EH (cell line): ENCODE measurements at places on chromosomes 5 and 9.

DNA sequence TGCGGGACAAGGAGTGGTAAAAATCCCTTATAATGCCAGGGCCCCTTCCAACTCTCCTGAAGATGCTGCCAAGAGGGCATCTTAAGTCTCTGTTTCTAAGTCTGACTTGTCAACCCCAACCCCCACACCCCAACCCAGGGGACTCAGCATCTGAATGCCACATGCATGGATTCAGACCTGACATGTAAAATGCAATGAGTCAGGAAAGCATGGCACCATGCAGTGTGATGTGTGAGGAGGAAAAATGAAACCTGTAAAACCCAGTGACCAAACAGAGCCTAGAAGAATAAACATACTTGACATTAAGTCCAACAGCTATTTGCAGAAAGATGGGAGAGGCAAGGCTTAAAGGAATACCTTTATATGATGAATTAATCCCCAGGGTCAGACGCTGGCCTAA is 112.4 kb downstream of the ASTN2 start:
- DNase-seq = no peak

DNA sequence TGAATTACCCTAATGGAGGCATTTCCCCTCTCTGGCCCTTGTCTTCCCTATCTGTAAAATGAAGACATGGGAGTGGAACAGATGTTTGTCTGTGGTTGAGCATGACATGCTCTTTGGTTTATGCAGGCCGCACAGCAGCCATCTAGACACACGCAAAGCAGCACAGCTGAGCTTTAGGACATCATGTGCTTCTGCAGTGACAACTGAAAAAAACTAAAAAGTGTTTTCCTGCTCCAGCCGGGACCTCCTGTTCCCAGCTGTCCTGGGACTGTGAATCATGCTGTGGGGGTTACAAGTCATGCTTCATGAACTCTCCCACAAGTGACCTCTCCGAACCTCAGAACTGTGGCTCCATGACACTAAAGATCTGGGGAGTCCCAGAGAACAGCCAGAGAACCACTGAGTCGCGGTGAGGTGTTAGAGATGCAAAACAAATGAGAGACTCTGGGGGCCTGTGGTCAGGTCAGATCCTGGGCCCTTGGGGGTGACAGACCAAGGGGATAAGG is 1.7 kb downstream of the SMIM3 start:
- peak; percentile 80 for DNase-seq

GRCh38 chr9:70080481-70081119 is 37.0 kb downstream of the MAMDC2 start:
- DNase-seq = peak; percentile 70

DNA sequence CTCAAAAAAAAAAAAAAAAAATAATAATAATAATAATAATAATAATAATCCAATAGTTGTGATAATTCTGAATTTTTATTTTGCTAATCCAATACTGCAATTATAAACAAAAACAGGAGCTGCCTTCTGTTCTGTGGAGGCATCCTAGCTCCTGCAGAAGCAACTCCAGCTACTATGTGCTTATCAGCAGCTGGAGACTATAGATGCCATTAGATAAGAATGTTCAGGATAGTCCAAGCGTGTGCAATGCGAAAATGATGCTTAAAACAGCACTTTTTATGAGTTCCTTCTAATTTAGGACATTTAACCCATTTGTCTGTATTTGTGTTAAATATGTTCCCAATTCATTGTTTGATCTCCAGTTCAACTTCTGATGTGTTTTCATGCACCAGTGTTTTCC is 220.6 kb upstream of the RASEF start:
- no peak for DNase-seq

- DNase-seq = peak; percentile 49
These were observed 29.0 kb downstream of the RGS3 start for GRCh38 chr9:113492343-113493202.

GRCh38 chr5:65577141-65577540 is 14.0 kb downstream of the PPWD1 start:
- peak; percentile 14 for DNase-seq

- DNase-seq = peak; percentile 56
These were observed 29.7 kb downstream of the TEX10 start for GRCh38 chr9:100322954-100323536.

DNA sequence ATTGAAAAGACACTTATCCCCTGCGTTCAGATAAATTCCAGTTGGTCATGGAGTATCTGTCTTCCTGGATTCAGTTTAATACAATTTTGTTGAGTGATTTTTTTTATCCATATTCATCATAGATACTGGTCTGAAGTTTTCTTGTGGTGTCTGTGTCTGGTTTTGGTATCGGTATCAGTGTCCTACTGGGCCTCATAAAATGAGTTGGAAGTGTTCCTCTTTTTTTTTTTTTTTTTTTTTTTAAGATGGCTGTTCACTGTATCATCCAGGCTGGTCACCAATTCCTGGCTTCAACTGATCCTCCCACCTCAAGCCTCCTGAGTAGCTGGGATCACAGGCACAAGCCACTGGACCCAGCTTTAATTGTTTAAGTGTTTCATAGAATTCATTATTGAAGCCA is 2.9 kb upstream of the CAMSAP1 start:
- no peak for DNase-seq
